ENCODE measurements at places on chromosomes 2 and 18. TPM values are rescaled to one million over a fixed set of nuclear protein-coding genes. Genes with fewer than 3 reads are reported as not detected.

- peak; percentile 82 for DNase-seq
These were observed 82.6 kb downstream of the PKP4 start for GRCh38 chr2:158539176-158540005.

DNA sequence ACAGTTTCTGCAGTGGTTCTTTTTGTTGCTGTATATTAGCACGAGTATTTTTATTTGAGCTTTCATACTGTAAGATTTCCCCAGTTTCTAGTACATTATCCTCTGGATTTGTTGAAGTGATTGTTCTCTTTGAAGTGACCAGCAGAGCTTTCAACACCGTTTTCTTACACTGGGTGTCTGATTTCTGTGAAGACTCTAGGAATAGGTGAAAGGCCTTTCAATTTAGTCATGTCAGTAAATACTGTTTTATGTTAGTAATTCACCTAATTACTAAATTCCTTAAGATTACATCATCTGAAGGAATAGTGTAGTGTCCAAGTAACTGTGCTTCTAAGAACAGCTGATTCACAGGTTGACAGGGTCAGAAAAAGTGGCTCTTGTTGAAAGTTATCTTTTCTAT, 2.3 kb downstream of the PPM1B start:
- DNase-seq: peak; percentile 79

- DNase-seq: no peak
These were observed 92.8 kb upstream of the MSH6 start for GRCh38 chr2:47690132-47690531.

Gene ST6GAL2
- total RNA-seq: 120 TPM

Gene SULT1C4
- 1.8 TPM for total RNA-seq

Gene TRIM43
- total RNA-seq: not detected

Gene IMMT
- 99.3 TPM for total RNA-seq

Data from astrocyte (in vitro differentiated cells and primary cell).